Activated T-helper 2 cell treated with anti-CD3 and anti-CD28 coated beads, Interferon-gamma antibody, Interleukin-2, Interleukin-4, amounts not matched to agents 10 μg/mL and 5 μg/mL and 100 μg/mL, durations not matched to agents 14 hours and 24 hours and 36 hours (primary cell): ENCODE measurements at places on chromosomes 6 and 20.

GRCh38 chr6:139290787-139291311 lies 949 bp downstream of the TXLNB start:
- DNase-seq: peak; percentile 37

GRCh38 chr6:116352515-116353471 lies 18.0 kb upstream of the DSE start:
- no peak for DNase-seq

DNA sequence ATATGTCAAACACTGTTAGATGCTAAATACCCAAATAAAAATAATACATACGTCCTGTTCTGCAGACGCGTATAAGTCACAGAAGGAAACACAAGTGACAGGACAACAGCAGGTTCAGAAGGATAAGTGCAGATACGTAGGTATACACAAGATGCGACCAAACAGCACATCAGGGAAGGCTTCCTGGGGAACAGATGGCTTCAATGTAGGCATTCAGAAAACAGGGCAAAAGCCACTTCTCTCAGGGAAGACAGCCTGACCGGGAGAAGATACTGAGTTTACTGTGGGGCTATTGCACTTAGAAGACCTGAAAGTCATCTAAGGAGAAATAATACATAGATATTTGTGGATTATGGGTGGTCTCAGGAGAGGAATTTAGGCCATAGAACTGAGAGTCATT lies 1.9 kb downstream of the HLA-DPA1 start:
- DNase-seq: no peak

DNA sequence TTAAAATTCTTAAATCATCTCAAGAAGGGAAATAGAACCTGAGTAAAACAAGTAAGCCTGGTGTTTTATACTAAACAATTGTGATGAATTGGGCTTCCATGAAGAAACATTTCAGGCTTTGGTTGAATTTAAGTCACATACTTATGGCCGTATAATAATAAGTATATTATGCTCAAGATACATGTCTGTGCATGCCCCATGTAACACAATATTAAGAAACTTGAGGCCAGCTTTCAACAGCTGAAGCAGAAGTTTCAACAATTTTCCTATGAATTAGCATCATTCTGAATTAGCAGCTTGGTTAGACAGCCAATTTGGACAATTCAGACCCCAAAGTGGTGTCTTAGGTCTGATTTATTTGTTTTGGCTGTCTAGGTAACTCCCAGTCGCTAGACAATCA lies 243.7 kb downstream of the MYLK4 start:
- no peak for DNase-seq

DNA sequence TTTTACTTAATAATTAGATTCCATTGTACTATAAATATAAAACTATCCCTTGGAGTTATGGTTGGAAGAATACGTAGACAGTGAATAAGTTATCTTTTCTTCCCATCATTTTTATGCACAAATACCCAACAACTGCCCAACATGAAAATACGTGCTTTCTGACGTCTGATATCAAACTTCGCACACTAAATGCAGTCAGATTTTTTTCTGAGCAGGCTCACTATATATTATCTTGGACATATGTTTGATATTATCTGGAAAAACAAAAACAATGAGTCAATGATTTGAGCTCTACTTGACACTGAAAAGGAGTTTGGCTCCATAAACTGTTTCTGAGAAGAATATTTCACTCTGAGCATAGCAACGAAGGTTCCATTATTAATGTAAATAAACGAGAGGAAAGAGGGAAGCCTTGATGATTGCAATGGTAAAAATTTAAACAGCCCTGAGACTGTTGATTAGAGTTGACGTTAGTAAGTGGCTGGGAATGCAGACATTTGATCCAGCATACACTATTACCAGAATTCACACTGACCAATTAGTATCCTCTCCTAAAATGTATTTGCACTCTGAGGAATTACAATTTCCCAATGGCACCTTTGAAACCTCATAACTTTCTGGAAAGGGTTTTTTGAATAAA lies 1090.0 kb downstream of the EPHA7 start:
- no peak for DNase-seq

DNA sequence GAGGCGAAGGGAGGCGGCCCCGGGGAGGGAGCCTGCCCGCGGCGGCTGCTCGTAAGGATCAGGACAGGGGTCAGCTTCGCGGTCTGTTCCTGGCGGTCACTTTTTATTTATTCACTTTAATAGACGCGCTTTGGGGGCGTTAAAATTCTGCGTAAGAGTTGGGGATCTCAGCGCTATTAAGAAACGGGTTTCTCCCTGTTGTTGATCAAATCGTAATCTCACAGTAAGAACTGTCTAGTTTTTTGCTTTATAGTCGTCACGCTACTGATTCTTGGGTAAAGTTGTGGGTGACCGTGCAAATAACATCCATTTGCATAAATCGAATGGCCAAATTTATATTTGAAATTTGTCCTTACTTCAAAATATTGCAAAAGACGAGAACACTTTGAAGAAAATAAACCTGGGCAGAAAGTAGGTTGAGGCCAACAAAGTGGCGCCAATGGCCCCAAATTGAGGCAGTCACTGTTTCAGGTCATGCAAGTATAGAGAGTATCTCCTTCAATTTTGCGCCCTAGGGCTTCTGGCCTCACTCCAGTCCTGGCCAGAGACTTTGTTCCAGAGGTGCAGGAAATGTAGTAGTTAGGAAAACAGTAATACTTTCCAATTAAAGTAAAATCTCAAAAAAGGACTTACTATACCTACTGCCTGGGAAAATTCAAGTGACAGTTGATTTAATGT lies 963 bp upstream of the RMND1 start:
- no peak for DNase-seq

- DNase-seq: no peak
Observed at GRCh38 chr6:39350723-39351505, 28.4 kb upstream of the KCNK16 start.

GRCh38 chr6:41090841-41091761 lies 18.3 kb downstream of the NFYA start:
- DNase-seq: no peak

GRCh38 chr20:45080867-45081624 lies 19.9 kb downstream of the KCNS1 start:
- DNase-seq: no peak

DNA sequence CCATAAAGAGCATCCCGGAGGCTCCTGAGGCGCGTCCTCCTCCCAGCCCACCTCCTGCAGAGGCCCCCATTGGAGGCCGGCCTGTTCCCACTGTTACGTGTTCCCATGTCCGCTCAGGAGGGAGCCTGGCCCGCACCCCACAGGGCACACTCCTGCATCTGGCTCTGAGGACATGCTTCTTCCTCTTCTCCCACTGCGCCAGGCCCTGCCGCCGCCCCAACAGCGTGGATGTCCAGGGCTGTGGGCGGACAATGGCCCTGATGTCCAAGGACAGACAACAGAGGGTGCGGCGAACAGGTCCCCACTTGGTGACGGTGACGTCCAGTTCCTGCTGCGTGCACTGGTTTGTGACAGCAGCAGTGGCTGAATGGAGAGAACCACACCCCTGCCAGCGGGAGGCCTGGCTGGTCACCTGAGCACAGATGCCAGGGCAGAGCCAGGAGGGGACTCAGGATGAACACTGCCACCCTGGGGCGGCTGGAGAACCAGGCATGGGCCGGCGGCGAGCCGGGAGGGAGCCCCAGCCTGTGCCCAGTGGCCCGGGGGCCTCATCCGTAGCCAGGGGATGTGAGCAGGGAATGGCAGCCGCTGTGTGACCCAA lies 26.6 kb downstream of the FRMD1 start:
- DNase-seq: no peak

DNA sequence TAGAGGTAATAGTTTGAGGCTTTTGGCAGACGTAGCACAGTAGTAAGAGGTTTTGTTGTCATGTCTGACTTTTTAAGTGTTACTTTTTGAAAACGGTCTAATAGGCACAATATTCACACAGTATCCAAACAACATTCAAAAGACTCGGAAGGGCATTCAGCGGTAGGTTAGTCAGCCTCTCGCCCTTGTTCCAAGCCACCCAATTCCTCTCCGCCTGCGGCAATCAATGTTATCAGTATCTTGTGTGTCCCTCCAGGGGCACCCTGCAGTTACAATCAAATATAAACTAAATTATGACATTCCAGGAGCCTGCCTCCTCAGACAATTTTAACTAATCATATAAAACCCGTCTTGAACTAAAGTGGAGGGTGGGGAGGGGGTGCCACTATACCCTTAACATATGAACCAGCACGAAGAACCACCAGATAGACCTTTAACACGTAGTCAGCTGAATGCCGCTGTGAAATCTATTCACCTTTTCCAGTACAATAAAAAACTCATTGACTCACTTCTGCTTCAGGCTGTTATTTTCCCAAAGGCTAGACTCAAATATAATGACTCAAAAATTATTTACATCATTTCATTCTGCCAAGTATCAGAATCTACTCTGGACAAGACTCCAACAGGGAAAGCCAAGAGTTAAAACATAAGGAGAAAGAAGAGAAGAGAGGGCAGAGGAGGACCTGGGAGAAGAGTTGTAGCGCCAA lies 1.6 kb downstream of the TENT5A start:
- no peak for DNase-seq

- DNase-seq: no peak
Observed at GRCh38 chr6:2375443-2375842, 130.0 kb upstream of the GMDS start.

GRCh38 chr6:105797983-105798453 lies 288.1 kb upstream of the PRDM1 start:
- no peak for DNase-seq

DNA sequence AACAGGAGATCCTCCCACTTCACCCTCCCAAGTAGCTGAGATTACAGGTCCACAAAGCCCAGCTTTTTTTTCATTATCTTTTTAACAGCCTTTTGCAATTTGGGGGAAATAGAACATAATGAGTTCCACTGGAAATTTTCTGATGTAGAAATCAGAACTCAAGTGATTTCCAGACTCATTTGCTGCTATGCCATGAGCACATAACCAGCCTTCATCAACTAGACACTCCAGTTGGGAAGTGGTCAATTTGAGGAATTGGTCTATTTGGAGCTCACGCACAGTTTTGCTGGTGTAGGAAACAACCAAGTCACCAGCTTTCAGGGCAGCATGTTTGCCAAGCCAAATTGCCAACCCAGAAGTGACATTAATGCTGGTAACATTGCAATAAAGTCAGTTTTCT lies 86.7 kb downstream of the MAFB start:
- no peak for DNase-seq

- DNase-seq: no peak
Observed at GRCh38 chr20:39381595-39381994, 419.5 kb downstream of the DHX35 start.

DNA sequence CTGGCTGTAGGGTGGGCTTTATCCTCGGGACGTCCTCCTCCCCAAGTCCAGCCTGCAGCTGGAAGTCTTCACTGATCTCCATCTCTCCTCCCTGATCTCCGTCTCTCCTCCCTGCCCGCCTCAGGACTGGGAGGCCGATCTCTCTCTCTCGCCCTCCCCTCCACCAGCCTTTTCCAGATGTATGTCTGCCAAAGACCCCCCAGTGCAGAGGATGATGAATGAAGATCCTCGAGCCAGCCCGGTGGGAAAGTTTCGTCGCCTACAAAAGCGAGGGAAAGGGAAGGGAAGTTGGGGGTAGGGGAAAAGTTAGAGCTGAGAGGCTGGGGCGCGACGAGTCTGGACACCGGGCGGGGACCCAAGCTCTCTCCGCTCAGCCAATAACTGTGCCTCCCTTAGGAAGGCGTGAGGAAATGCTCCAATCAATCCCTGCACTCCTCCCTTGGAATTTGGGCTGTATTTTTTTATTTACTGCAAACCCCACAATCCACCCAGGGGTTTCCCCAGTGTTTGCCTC lies 595 bp upstream of the SRF start:
- no peak for DNase-seq

DNA sequence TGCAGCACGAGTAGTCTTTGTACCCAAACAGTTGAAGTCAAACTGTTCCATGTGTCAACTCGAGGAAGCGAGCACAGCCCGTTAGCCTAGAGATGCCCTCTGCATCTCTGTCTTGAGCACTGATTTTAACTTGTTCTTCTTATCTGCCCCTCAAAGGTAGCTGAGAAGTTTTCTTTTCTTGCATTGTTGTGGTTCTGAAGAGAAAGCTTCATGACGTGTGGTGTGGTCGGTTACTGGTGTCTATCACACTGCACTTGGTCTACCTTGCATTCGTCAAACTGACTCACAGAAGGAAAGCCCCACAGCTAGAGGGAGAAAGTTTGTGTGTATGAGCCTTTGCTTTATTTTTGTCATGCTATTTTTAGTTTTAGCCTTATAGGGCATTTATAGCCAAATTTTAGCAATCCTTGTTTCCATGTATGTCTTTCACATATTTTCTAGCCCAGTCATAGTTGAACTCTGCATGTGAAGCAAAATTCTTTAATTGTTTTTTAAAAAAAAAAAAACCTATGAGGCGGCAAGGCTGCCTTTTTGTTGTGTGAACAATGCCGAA lies 115.1 kb downstream of the JAG1 start:
- DNase-seq: peak; percentile 50

DNA sequence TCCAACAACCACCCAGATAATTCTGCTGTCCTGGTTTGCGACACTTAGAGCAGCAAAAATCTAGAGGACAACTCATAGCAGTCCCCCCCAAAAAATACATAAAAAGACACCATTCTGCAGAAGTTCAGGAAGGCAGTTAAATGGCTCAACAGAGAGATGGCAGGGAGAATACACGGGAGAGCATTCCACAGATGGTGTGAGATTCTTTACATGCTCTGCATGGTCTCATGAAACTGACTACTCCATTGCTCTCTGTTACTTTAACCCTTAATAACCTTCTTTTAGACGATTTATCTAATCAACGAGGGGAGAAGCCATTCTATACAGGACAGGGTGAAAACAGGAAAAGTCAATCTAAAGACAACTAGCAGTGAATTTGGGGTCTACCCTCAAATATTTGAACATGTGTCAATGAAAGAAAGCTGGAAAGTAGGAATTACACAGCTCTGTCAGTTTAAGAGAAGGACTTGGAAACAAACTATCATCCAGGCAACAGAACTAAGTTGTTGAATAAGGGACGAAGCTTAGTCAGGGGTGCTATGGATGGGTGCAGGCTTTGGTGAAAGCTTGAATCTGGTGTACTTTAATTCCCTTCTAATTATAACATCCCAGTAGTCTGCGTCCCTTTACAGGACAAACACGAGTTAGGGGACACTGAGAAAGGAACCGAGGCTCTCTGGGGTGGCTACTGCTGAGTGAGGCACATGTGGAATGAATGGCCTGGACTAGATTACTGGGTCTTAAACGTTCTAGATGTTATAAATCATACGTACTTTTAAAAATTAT lies 5.1 kb downstream of the PERP start:
- DNase-seq: no peak
